PC-9 (cell line): ENCODE measurements at places on chromosomes 12 and 14. TPM values are rescaled to one million over a fixed set of nuclear protein-coding genes. Genes with fewer than 3 reads are reported as not detected.

PKP2 gene
- total RNA-seq = 88.1 and 88.7 TPM in 2 replicates

RBM25 gene
- 59.2 and 68.9 TPM in 2 replicates for total RNA-seq

DBX2 gene
- total RNA-seq = not detected in 2 replicates

MYF5 gene
- total RNA-seq = not detected in 2 replicates

KRT6C gene
- not detected in 2 replicates for total RNA-seq

PLEKHG7 gene
- not detected in 2 replicates for total RNA-seq

DNA sequence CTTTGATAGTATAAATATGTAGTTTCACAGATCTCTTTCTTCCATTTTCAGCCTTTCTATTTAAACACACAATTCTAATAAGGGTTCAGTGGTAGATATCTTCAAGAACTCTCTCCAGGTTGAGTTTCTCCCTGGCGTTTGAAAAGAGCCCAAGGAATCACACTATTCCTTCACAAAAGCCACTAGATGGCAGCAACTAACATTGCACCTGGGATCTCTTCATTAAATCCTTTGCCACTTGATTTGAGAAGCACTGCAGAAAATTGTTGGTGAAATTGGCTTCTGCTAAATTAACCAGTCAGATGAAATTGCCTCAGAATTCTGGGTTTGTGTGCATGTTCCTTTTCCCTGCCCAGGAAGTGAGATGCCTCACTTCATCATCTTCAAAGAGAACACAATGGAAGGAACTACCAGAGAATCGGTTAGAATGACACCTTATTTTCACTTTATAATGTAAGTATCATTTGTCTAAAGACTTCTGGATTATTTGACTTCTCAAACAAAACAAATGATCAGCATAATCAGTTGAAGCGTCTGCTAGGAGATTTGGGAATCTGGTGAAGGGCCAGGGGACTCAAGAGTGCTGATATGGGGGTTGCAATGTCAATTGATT, 6.8 kb downstream of the CCDC198 start:
- H3K4me3 ChIP-seq = no peak overlapping the region
- H3K36me3 ChIP-seq = no peaks in the 10 kb centered on the region
- DNase-seq = no peak
- peaks cover 26% of the 10 kb centered on the region for H3K27me3 ChIP-seq
- no peaks in the 10 kb centered on the region for H3K4me1 ChIP-seq

DNA sequence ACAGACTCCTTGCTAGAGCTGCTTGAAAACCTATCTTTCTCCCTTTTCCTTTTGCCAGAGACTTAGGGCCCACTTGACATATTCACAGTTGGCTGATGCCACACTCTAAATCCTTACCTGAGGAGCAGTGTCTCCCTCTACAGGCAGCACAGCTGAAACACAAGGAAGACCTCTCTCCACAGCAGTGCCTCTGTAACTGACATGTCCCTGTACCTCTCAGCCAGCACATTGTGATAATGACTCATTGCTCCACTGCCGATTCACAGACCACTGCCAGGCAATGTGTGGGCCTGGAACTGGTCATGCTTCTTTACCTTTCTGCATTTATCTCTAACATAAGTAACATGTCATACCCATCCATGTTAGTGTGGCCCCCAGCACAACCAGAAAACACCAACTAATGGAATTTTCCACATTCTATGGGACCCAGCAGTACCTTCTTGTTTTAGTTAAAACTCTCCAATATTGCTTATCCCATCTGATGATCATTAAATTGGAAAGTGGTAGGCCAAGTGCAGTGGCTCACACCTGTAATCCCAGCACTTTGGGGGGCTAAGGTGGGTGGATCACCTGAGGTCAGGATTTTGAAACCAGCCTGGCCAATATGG, 56.5 kb downstream of the GTF2A1 start:
- peak; percentile 58 for DNase-seq
- no peak overlapping the region for H3K27ac ChIP-seq
- no peaks in the 10 kb centered on the region for H3K27me3 ChIP-seq
- H3K36me3 ChIP-seq = no peaks in the 10 kb centered on the region

DNA sequence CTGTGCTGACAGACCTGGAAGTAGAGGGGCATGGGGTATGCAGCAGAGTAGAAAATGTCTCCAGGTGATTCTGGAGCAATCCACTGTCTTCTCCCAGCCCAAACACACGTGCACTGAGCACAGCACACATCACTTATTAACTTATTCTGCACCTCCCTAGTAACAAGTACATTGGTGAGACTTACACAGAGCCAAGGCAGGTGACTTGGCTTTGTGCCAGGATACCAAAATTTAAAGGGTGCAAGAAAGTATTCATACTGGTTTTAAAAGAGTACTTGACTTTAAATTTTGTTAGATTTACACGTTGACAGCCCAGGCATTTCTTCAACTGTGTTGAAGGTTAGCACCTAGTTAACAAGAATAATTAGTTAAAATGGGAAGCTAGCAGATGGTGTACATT, 11.1 kb upstream of the CARMIL3 start:
- no peak overlapping the region for H3K27ac ChIP-seq
- DNase-seq = no peak
- H3K36me3 ChIP-seq = no peaks in the 10 kb centered on the region
- no peak overlapping the region for H3K4me3 ChIP-seq
- no peaks in the 10 kb centered on the region for H3K27me3 ChIP-seq
- peaks cover 4% of the 10 kb centered on the region; the same call in 1 of the 2 replicates for H3K4me1 ChIP-seq

DNA sequence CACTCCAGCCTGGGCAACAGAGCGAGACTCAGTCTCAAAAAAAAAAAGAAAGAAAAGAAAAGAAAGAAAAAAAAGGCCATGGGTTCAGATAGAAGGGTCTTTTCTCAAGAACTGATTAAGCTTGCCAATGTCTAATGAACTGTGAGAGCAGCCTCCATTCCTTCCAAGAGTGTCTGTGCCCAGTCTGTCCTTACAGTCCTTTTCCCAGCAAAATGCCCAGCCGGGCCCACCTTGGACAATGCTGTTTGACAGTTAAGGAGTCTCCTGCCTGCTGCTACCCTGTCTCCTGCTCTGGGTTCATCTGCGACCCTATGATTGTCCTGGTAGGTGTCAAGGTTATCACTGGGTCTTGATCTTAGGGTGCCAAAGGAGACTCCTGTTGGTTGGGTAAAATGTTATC, 21.4 kb downstream of the SYNE3 start:
- no peaks in the 10 kb centered on the region for H3K27me3 ChIP-seq
- H3K4me1 ChIP-seq = 0 out of 2 replicates have a peak, but pooled peaks cover 4% of the 10 kb centered on the region
- H3K36me3 ChIP-seq = no peaks in the 10 kb centered on the region
- no peak for DNase-seq
- H3K4me3 ChIP-seq = no peak overlapping the region
- H3K27ac ChIP-seq = no peak overlapping the region

- DNase-seq = no peak
- H3K4me1 ChIP-seq = no peaks in the 10 kb centered on the region; the same call in 1 of the 2 replicates
- no peak overlapping the region for H3K27ac ChIP-seq
- H3K36me3 ChIP-seq = no peaks in the 10 kb centered on the region
Observed at GRCh38 chr14:52188381-52188780, 79.1 kb upstream of the PTGDR start.

- H3K4me1 ChIP-seq = no peaks in the 10 kb centered on the region
- H3K4me3 ChIP-seq = no peak overlapping the region
- no peak overlapping the region for H3K27ac ChIP-seq
- H3K36me3 ChIP-seq = no peaks in the 10 kb centered on the region
Observed at GRCh38 chr12:31440134-31440533, 114.2 kb upstream of the SINHCAF start.

DNA sequence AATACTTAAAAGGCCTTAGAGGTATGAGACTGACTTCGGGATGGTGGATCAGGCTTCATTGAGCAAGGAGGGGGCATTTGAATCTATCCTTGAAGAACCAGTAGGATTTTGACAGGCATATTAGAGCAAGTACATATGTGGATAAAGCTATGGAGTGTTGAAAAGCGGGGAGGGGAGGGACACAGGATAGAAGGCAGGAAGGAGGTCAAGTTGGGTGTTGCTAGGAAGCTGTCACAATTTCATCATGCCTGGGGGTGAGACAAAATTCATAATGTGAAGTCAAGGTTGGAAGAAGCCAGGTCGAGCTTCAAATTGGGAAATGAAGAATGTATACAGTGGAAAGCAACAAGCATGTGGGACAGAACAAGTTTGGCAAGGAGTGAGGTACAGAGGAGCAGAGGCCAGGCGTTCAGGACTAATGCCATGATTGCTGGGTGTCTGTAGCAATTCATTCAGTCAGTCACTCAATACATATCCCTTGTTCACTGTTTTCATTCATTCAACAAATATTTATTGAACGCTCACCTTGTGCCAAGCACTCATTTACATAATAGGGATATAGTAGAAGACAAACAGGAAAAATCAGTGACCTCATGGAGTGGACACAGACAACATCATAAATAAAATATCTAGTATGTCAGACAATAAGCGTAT, 58.3 kb upstream of the LTA4H start:
- H3K4me1 ChIP-seq = peaks cover 46% of the 10 kb centered on the region
- peak overlapping the region; percentile 97 for H3K27ac ChIP-seq
- no peaks in the 10 kb centered on the region; the same call in 1 of the 2 replicates for H3K36me3 ChIP-seq
- DNase-seq = no peak

DNA sequence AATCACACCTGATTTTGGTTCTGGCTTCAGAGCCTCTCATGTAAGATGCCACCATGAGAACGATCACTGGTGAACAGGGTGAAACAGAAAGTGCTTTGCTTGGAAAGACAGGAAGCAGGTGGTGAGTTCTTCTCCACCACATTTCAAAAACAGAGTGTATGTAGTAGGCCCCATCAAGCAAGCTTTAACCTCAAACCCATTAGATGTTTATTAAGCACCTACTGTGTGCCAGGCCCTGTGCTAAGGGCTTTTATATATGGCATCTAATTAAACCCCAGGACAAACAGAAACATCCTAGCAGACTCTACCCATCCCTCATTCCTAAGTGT, 47.8 kb upstream of the MED13L start:
- no peaks in the 10 kb centered on the region for H3K27me3 ChIP-seq
- no peak overlapping the region for H3K4me3 ChIP-seq
- DNase-seq = no peak
- H3K36me3 ChIP-seq = no peaks in the 10 kb centered on the region
- peaks cover 7% of the 10 kb centered on the region; the same call in 1 of the 2 replicates for H3K4me1 ChIP-seq

- H3K36me3 ChIP-seq = no peaks in the 10 kb centered on the region
- peaks cover 13% of the 10 kb centered on the region for H3K4me1 ChIP-seq
- DNase-seq = no peak
- H3K4me3 ChIP-seq = no peak overlapping the region
Observed at GRCh38 chr14:96904201-96904600, 107.0 kb downstream of the VRK1 start.

DNA sequence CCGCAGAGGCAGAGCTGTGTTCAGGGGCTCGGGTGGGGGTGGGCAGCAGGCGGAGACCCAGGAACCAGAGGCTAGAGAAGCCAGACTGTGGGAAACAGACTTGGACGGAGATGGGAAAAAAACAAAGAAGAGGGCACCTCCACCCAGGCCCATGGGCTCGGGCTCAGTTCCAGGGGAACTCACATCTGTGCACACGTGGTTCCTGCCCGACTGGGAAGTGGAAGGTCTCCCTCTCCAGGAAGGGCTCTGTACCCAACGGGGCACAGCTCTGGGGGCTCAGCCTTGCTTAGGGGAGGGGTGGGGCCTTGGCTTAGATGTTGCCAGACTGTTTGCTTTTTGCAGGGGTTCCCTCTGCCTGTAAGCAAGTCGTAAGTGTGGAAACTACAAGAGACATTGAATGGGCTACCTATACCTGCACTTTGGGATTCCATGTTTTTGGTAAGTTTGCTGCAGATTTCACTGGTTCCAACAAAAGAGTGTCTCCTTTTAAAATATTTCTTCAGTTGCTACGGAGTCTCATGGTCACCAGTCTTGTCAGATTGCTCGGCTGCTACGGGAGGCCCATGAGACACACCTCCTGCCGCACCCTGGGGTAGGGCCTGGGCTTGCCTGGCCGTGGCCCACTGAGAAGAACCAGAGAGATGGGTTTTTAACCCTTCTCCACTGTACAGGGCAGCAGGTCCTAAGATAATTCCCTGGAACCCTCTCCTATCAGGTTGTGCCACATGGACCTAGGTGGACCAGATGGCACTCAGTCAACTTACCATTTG, 127.6 kb upstream of the EVL start:
- H3K4me3 ChIP-seq = no peak overlapping the region
- no peaks in the 10 kb centered on the region for H3K27me3 ChIP-seq
- no peak for DNase-seq

GRCh38 chr14:105439710-105440553, 20.3 kb downstream of the MTA1 start:
- no peak overlapping the region for H3K27ac ChIP-seq
- DNase-seq = no peak
- H3K4me1 ChIP-seq = no peaks in the 10 kb centered on the region
- H3K27me3 ChIP-seq = no peaks in the 10 kb centered on the region
